Stimulated activated CD8-positive, alpha-beta memory T cell treated with anti-CD3 and anti-CD28 coated beads, Interleukin-15, amount 100 ng/mL, for 4 hours (primary cell): ENCODE measurements at places on chromosomes 16 and 17.

DNA sequence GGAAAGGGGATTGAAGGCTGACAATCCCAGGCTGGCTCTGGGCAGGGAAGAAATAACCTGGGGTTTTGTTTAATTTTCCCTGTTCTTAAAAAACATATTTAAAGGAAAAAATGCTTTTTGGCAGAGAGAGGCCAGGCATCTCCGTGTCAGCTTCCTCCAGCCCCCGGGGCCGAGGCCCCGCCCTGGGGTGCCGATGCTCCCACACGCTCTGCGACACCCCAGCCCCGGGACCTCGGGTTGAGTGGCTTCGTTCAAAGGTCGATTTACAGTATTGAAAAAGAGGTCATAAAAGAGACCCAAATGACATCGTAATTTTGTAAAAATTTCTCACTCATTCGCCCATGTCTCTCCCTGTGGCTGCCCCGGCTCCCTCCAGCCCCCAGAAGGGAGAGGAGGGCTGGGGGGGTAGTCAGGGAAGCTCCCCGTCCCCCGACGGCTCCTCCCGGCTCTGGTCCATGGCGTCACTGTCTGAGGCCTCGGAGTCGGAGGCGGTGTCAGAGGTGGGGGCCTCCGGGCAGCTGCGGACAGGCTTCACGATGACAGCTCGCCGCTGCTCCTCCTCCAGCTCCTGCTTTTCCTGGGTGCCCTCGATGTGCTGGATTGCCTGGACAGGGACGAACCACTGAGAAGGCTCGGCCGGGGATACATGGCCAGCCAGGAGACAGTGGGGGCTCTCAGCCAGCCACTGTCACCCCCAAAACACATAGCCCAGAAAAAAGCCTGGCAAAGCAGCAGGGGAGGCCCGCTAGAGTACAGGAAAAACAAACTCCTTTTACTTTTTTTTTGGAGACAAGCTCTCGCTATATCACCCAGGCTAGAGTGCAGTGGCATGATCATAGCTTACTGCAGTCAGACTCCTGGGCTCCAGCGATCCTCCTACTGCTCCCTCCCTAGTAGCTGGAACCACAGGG is 14.9 kb downstream of the TFAP4 start:
- DNase-seq = no peak

GRCh38 chr17:57806167-57806830 is 43.5 kb downstream of the MRPS23 start:
- DNase-seq = no peak

- DNase-seq = no peak
Observed at GRCh38 chr17:45288825-45289224, 26.9 kb upstream of the SPATA32 start.

DNA sequence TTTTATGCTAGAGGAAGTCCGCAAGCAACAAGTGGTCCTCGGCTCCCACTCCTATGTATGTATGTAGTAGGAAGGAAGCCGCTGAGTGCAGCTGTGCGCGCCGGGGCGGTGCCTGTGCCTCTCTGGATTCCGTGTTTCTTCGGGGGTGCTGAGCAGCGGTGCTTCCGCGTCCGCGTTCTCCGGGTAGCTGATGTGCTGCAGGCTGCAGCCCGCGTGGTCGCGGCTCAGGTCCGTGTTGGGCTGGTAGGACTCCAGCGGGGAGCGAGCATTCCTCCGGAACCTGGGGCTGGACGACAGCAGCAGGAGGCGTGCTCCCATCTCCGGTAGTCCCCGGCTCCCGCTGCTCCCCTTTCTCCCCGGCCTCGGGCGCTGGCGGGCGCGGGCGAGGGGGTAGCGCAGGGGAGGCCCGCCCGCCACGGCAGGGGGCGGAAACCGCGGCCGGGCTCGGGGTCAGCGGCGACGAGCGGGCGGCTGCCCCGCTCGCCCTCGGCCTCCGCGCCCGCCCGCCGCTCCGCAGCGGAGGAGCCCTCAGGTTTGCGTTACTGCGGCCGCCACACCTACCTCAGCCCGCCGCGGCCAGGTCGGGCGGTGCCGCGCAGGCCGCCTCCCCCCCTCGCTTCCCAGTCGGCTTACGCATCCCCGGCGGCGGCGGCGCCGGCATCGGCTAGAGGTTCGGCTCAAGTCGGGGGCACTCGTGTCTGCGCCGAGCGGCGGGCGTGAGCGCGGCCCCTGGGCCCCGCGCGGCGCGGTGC is 487 bp downstream of the C17orf67 start:
- DNase-seq = peak; percentile 29

GRCh38 chr16:83994087-83994486 is 26.0 kb downstream of the NECAB2 start:
- no peak for DNase-seq

DNA sequence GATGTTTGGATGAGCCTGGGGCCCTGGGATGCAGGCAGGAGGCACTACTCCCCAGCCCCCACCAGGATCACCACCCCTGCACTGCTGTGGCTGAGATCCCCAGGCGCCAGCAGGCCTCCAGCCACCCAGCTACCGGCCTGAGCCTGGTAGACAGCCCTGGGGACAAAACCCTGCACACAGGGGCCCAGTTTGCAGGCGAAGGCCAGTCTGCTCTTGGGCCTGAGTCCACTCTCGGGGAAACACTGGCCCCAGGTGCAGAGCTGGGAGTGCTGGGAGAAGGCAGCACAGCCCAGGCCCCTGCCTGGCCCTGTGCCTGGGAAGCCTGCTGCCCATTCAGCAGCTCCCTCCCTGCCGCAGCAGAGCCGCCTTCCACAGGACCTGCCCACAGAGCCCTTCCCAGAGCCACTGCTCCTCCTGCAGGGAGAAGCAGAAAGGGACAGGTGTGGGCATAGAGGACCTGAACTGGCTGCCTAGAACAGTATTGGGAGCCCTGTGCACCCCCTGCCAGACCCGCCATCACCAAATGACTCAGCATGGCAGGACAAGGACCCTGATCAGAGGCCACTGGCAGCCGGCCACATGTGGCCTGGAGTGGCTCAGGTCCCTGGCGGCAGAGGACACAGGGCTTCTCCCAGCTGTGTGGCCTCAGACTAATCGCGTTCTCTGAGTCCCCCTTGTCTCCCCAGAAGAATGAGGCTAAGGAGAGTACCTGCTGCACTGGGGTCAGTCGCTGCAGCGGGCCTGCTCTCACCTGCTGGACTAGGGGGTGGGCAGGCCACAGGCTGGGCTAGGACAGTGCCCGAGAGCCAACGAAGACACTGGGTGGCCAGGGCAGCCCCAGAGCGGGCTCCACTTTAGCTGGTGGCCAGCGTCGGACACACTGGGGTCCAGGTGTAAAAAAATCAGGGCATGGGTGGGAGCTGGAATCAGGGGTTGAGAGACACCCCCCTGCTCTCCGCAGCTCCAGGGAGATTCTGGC is 10.7 kb downstream of the MSRB1 start:
- DNase-seq = no peak

DNA sequence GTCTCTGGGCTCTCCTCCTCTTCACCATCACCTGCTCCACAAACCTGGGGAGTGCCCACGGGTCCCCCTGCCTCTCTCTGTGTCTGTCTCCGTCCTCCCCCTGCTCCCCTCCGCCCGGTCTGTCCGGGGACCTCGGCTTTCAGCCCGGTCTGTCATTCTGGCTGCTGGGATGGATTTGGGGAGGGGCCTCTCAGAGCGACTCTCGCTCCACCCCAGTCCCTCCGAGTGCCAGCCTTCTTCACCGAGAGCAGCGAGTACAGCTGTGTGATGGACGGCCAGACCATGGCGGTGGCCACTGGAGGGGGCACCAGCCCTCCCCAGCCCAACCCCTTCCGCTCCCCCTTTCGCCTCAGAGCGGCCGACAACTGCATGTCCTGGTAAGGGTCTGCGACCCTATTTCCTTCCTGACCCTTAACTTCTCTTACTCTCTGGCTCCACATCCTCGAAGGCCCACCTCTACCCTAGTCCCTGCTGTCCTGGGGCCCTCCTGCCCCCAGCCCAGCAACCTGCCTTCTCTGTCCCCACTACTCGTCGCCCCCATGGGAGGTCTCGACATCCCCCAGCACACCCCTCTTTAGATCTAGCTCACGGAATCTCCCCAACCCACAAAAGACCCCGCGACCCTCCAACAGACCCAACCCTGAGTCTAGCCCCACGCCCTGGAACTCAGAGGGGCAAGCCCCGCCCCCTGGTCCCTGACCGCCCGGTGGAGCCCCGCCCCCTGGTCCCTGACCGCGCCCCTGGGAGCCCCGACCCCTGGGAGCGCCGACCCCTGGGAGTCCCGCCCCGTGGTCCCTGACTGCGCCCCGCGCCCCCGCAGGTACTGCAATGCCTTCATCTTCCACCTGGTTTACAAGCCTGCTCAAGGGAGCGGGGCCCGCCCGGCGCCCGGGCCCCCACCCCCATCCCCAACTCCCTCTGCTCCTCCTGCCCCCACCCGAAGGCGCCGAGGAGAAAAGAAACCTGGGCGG is 5.6 kb upstream of the CXCL16 start:
- no peak for DNase-seq

DNA sequence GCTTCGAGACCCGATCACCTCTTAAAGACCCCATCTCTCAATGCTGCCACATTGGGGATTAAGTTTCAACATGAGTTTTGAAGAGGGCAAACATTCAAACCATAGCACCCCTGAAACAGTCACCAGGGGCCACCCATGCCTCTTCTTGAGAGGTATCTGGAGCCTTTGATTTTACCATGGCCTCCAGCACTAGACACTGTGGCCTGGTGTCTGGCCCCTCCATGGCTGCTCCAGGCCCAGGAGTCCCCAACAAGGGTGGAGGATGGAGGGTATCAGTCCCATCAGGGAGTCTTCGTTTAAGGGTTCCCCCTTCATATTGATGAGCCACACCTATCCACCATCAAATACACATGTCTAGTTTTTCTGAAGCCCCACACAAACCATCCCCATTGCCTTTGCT is 66.5 kb upstream of the CDH5 start:
- no peak for DNase-seq

DNA sequence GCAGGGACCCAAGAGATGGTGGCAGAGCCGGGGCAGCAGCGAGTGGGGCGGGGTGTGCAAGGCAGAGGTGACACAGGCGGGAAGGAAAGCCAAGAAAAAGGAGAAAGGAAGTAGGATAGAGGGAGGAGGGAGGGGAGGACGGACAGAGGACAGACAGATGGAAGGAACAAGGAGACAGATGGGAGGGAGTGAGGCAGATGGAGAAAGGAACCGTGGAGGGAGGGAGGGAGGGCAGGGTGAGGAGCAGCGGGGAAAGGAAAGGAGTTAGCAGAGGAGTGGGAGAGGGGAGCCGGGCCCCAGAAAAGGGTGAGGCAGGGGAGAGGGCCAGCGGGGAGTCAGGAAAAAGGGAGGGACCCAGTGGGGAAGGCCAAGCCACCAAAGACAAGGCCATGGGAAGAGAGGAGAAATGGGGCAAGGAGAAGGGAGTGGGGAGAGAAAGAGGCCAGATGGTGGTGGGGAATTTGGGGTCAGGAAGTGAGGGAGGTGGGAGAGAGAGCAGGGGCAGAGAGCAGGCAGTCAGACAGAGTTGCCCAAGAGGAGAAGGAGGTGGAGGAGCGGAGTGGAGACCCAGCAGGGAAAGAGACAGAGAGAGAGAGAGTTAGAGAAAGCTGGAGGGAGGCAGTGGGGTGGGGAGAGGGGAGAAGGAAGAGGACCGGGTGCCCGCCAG is 13.2 kb upstream of the ASGR1 start:
- DNase-seq = no peak

DNA sequence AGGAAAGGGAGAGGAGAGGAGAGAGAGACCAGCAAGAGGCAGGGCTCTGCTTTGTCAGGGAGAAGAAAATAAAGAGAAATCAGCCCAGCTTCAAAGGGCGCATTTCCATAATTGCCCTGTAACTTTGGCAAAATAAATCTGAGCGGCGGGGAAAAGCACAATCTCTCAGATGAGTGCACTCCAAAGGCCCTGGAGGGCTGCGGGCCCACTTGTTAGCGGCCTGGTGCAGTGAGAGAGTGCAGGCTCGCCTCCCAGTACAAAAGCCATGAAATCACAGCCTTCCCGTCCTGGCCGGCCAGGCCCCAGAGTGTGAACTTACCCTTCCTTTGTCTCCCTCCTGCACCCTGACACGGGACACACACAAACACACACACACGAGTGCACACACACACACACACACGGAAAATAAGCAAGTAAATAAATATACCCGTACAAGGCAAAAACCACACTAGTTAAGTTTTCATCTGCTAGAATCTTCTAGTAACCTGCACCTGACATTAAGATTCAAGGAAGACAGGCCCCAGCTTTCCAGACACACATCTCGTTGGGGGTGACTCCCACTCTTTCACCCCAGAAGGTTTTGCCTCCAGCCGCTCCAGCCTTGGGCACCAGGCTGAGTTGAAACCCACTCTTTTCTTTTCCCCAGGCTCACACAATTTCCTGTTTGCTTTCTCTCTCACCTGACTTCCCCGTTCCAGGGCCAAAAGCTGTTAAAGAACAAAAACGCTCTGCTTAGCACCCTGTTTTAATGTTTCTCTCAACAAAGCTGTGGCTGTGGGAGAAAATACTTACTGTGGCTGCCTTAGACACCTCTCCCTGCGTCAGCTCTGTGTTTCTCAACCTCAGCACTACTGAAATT is 8.5 kb downstream of the IRX3 start:
- no peak for DNase-seq

- no peak for DNase-seq
Observed at GRCh38 chr17:62760945-62761267, 47.2 kb downstream of the MARCHF10 start.

DNA sequence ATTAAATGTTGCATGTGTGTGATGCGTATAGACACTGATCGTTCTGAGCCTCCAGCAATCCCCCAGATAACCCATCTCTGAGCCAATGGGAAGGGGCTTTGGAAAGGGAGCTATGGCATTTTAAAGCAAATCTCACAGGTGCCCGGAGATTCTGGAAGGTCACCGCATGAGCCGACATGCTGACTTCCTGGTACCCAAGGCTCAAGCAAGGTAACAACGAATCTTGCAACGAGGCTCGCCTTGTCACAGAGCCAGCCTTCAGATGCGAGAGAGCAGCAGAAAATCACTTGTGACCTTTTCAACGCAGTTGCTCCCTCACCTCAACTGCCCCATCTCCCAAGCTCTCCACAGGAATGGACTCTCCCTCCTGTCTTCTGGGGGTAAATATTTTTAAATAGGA is 154.8 kb upstream of the CDH5 start:
- no peak for DNase-seq

GRCh38 chr17:12584727-12585126 is 81.0 kb upstream of the MYOCD start:
- DNase-seq = no peak

DNA sequence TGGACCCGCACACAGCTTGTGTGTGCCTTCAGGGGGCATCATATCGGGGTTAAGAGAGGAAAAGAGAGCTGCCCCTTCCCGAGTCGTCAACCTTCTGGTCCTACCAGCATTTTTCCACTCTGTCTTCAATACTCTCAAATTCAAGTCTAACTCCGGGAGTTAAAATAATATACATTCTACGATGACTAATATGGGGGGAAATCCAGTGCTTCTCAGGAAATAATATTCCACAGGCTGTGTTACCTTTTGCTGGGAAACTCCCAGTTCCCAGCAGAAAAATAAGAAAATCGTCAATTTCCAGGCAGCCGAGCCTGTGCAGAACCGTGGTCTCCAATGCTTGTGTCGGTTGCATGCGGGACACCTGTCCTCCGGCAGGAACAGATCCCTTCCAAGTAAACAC is 105.0 kb upstream of the FOXF1 start:
- no peak for DNase-seq

- DNase-seq = no peak
Observed at GRCh38 chr16:81445143-81445961, 744 bp downstream of the CMIP start.

GRCh38 chr17:36837195-36837938 is 99.9 kb upstream of the LHX1 start:
- DNase-seq = no peak

- DNase-seq = no peak
Observed at GRCh38 chr16:19396555-19397011, 21.1 kb upstream of the TMC5 start.

- no peak for DNase-seq
Observed at GRCh38 chr16:55475919-55476318, 3.1 kb upstream of the MMP2 start.
